HCT116 (cell line): ENCODE measurements at places on chromosomes 3 and 15. TPM values are rescaled to one million over a fixed set of nuclear protein-coding genes. Genes with fewer than 3 reads are reported as not detected.

DNA sequence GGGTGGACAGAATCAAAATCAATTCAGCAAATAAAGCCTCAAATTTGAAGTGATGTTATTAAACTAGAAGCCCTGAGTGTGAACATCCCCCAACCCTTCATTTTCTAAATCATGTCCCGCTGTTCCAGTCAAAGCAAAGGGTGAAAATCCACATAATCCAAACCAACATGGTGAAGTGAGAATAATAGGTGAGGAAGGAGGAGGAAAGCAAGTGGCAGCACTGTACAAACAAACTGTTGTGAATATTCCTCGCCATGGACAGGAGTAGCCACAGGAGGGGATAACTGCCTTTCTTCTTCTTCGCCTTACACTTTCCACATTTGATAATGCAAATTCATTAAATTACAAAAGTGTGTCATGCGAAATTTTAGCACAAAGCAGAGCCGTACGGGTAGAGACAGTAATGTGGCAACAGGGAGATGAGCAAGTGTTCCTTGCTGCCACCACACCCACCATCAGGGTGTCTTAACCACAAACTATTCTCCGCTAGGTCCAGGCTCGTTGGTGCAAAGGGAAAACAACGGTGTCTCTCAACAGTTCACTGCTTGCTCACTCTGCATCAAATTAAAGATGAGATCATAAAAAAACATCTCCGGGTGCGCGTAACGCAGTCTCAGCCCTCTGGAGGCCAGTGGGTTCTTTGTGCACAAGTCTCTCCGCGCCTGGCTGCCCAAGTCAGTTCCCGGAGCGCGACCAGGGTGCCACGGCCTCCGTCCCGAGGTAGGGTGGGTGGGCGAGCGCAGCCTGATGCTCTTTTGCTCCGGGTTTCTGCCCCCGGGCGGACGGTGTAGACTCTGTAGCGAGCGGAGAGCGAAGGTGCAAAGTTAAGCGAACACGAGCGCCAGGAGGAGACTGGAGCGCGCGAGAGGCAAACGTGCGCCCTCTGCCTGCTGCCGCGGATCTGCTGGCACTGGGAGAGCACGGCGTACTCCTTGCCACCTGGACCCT is 6.7 kb downstream of the EPHA3 start:
- H3K27ac ChIP-seq: no peak overlapping the region
- H3K36me3 ChIP-seq: no peaks in the 10 kb centered on the region
- no peak for DNase-seq
- no peak overlapping the region for H3K4me3 ChIP-seq

The CLDN16 gene
- not detected for total RNA-seq

GRCh38 chr3:55128225-55128823 is 200.5 kb upstream of the LRTM1 start:
- H3K27me3 ChIP-seq: no peaks in the 10 kb centered on the region
- H3K4me1 ChIP-seq: no peaks in the 10 kb centered on the region
- DNase-seq: no peak
- H3K27ac ChIP-seq: no peak overlapping the region

GRCh38 chr3:196408565-196409300 is 23.5 kb downstream of the UBXN7 start:
- no peak overlapping the region for H3K4me3 ChIP-seq
- H3K27ac ChIP-seq: no peak overlapping the region
- H3K36me3 ChIP-seq: peaks cover 2% of the 10 kb centered on the region; the same call in 1 of the 2 replicates
- no peaks in the 10 kb centered on the region for H3K27me3 ChIP-seq
- H3K4me1 ChIP-seq: peaks cover 19% of the 10 kb centered on the region
- no peak for DNase-seq

The SNX4 gene
- total RNA-seq: 21.1 TPM

The ITPKA gene
- 10.8 TPM for total RNA-seq

DNA sequence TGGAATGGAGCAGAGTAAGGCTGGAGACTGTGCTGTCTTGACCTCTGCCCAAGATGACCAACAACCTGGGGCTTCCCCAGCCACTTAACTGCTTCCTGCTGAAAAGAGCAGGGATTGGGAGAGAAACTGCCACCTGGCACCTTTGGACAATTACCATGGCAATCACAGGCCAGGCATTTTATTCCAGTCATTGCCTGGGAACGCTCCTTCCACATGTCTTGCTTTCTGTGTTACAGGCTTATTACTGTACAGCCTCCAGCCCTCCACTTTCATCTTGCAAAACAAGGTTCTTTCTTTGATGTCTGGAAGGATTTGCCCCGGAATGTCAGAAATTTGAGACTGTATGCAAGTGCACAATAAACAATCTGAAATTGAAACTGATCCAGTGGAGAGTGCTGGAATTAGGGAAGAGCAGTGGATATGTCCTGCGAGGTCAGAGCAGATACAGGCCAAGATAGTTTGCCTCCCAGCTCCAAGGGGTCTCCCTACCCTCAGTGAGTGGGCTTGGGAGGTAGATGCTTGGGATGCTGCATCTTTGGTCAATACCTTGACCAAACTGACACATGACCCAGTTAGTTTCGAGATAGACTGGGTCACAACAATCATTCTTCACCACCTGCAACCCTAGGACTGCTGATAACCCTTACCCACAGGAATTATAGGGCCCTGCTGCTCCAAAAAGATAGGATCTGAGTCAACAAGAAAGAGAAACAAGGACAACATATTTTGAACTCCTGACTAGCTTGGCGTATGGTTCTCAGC is 2.7 kb downstream of the PPP1R14D start:
- no peaks in the 10 kb centered on the region for H3K36me3 ChIP-seq
- no peak for DNase-seq
- no peak overlapping the region for H3K4me3 ChIP-seq
- peaks cover 19% of the 10 kb centered on the region for H3K4me1 ChIP-seq

GRCh38 chr3:100537646-100538338 is 45.4 kb downstream of the TMEM45A start:
- no peaks in the 10 kb centered on the region for H3K27me3 ChIP-seq
- no peak overlapping the region for H3K4me3 ChIP-seq
- DNase-seq: no peak
- no peak overlapping the region for H3K27ac ChIP-seq
- no peaks in the 10 kb centered on the region for H3K4me1 ChIP-seq

DNA sequence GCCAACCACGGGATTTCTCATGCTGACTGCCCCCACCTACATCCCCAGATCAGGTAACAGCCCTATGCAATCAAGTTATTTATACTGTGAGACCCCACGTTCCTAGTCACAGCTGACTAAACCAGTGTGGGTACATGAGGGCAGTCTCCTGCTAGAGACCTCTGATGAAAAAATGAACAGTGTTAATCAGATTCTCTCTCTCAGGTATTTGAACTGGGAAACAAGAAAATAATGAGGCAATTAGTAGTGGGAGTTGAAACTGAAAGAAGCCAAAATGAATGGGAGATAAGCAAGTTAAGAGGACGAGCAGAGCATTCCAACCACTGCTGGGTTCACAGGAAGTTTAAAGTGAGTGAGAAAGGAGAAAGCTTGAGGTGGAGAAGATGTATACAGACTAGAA is 98.5 kb upstream of the MYO5C start:
- no peaks in the 10 kb centered on the region for H3K36me3 ChIP-seq
- H3K27me3 ChIP-seq: no peaks in the 10 kb centered on the region
- H3K4me1 ChIP-seq: no peaks in the 10 kb centered on the region
- H3K4me3 ChIP-seq: no peak overlapping the region
- no peak for DNase-seq

GRCh38 chr3:77147836-77148578 is 108.1 kb downstream of the ROBO2 start:
- no peak overlapping the region for H3K4me3 ChIP-seq
- no peaks in the 10 kb centered on the region for H3K4me1 ChIP-seq
- no peak overlapping the region for H3K27ac ChIP-seq
- no peaks in the 10 kb centered on the region for H3K36me3 ChIP-seq
- no peaks in the 10 kb centered on the region for H3K27me3 ChIP-seq
- no peak for DNase-seq

The PHLDB2 gene
- total RNA-seq: 143 TPM

- no peak overlapping the region for H3K27ac ChIP-seq
- no peak overlapping the region for H3K4me3 ChIP-seq
- H3K36me3 ChIP-seq: 0 out of 2 replicates have a peak, but pooled peaks cover 12% of the 10 kb centered on the region
- H3K27me3 ChIP-seq: no peaks in the 10 kb centered on the region
Measured at GRCh38 chr3:49519296-49519695, 35.0 kb upstream of the BSN start.

The GOLGA8J gene
- not detected for total RNA-seq

- no peak for DNase-seq
- H3K4me3 ChIP-seq: no peak overlapping the region
- 0 out of 2 replicates have a peak, but pooled peaks cover 3% of the 10 kb centered on the region for H3K27me3 ChIP-seq
- no peaks in the 10 kb centered on the region for H3K4me1 ChIP-seq
Measured at GRCh38 chr3:113615976-113616375, 80.5 kb downstream of the USF3 start.

DNA sequence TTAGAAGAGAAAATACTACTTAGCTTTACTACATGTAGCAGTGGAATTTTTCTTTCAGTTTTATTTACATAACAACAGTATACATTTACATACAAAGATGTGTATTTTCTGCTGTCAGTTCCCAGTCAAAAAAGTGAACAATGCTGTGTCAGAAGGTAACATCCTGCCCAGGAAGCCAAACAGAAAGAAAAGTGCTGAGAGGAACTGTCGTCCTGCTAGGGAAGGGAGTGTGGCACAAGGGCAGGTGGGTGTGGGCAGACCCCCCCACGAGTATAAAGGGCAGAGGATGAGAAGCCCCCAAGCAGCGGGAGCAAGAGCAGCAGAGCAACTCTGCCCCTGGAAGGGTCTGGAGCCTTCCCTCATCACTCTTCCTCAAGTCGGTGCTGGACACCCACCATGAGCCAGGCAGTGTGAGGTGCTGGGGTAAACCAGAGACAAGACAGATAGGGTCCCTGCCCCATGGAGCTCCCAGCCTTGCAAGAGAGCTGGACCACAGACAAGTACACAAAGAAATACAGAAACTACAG is 39.7 kb downstream of the TBC1D2B start:
- no peak overlapping the region for H3K27ac ChIP-seq
- H3K4me1 ChIP-seq: no peaks in the 10 kb centered on the region

The FBXO40 gene
- total RNA-seq: not detected

The ECE2 gene
- total RNA-seq: not detected

- H3K36me3 ChIP-seq: no peaks in the 10 kb centered on the region
- H3K27ac ChIP-seq: no peak overlapping the region
- H3K4me1 ChIP-seq: no peaks in the 10 kb centered on the region
- H3K27me3 ChIP-seq: no peaks in the 10 kb centered on the region
- DNase-seq: no peak
Measured at GRCh38 chr15:25947323-25948314, 84.5 kb upstream of the ATP10A start.

The BBS4 gene
- 10.0 TPM for total RNA-seq

The PLSCR4 gene
- total RNA-seq: 4.1 TPM

DNA sequence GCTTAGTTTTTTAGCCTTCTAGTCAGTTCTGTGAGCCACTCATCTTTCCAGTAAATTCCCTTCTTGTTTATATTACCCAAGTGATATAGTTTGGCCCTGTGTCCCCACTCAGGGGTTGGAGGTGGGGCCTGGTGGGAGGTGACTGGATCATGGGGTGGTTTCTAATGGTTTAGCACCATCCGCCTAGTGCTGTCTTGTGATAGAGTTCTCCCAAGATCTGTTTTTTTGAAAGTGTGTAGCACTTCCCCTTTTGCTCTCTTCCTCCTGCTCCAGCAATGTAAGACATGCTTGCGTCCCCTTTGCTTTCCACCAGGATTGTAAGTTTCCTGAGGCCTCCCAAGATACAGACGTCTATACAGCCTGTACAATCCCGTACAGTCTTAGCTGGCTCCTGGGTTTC is 53.7 kb upstream of the INO80 start:
- no peaks in the 10 kb centered on the region for H3K4me1 ChIP-seq
- no peaks in the 10 kb centered on the region for H3K36me3 ChIP-seq
- H3K27ac ChIP-seq: no peak overlapping the region
- no peak overlapping the region for H3K4me3 ChIP-seq
- no peaks in the 10 kb centered on the region for H3K27me3 ChIP-seq
- no peak for DNase-seq

DNA sequence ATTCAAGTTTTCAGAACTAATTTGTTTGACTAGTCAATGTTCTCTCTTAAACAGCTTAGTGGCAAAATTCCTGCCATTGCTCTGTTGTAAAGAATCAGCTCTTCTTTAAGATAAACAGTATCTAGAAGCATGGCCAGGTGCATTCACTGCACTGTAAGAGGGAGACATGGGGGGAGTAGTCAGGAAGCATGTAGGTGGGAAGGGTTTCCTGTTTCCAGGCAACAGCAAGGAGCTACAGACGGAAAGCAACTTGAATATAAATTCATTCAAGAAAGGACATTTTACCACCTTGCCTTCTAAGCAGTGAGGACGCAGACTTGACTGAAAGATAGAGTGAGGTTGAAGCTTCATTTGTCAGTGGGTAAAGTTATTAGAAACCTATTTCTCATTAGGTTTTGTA is 55.3 kb downstream of the BBX start:
- no peak for DNase-seq
- no peaks in the 10 kb centered on the region for H3K36me3 ChIP-seq
- no peaks in the 10 kb centered on the region for H3K27me3 ChIP-seq

The SLC6A6 gene
- total RNA-seq: 36.3 TPM

The APOD gene
- total RNA-seq: 0.76 TPM

GRCh38 chr3:184562878-184563560 is 1.4 kb downstream of the EPHB3 start:
- H3K36me3 ChIP-seq: no peaks in the 10 kb centered on the region
- no peak for DNase-seq
- no peak overlapping the region; the same call in 1 of the 2 replicates for H3K4me3 ChIP-seq
- H3K27ac ChIP-seq: no peak overlapping the region
- peaks cover 46% of the 10 kb centered on the region for H3K4me1 ChIP-seq

DNA sequence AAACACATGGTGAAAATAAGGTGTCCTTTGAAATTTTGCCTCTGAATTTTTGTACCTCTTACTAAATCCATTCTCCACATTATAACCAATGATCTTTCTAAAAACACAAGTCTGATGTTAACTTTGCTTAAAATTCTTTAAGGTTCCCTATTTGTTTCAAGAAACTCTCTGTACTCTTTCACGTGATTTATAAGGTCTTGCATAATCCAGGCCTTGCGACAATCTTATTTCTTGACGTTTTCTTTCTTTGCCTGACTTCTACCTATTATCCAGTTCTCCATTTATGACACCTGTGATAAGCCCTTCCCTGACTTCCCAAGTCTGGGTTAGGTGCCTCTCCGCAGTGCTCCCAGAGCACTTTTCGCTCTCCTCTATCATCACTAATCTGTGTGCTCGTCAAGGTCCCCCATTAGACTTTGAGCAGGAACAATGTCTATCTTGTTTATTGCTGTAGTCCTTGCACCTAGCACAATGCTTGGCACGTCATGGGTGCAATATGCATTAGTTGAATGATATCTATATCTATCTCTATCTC is 24.3 kb upstream of the KPNA1 start:
- DNase-seq: no peak
- no peak overlapping the region for H3K4me3 ChIP-seq
- H3K27ac ChIP-seq: no peak overlapping the region
- no peaks in the 10 kb centered on the region for H3K27me3 ChIP-seq
- H3K4me1 ChIP-seq: peaks cover 5% of the 10 kb centered on the region
- H3K36me3 ChIP-seq: no peaks in the 10 kb centered on the region
